ENCODE measurements at places on chromosomes 12 and 14.

GRCh38 chr12:24948757-24949722 lies at the start of gene BCAT1:
TSS of gene BCAT1 (minus strand) at chr12:24949101. CDS start at chr12:24948932, 169 bp downstream.
- peak; percentile 46 for DNase-seq

DNA sequence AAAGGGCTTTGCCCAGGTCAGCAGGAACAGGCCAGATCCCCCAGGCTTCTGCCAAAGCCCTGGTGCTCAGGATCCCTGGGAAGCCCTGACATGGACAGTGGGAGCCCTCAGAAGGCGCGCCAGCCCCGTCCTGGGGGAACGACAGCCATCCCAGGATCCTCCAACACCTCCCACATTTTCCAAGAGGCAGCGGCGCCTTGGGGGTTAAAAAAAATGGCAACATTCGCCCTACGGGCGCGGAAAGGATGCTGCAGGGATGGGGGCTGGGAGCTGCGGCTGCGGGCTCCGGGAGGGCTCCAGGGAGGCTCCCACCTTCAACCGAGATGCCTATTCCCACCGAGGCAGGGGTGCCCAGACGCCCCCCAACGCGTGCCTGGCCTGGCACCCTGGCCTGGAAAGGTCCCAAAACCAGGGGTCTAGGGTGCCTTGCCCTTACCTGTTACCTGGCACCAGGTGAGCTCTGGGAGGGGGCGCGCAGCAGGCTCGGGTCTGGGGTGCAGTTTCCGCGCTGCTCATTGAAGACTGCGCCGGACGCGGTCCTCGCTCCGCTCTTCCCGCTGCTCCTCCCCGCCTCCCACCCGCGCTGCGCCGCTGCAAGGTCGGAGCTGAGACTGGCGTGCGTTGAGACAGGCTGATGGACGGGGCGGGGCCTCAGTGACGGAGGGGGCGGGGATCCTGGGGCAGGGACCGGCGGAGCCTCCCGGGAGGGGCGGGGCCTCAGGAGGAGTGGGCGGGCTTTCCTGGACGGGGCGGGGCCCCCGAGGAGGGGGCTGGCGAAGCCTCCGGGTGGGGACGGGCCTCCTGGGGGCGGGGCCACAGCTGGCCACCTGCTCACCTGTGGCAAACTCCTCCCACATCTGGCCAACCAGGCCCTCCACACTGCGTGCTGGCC lies at the start of gene ABCB9:
Gene ABCB9 (minus strand): TSS at position 613 of the 892 bp plus-strand sequence. CDS start 6,228 bp downstream, outside the sequence.
- DNase-seq: peak; percentile 91

DNA sequence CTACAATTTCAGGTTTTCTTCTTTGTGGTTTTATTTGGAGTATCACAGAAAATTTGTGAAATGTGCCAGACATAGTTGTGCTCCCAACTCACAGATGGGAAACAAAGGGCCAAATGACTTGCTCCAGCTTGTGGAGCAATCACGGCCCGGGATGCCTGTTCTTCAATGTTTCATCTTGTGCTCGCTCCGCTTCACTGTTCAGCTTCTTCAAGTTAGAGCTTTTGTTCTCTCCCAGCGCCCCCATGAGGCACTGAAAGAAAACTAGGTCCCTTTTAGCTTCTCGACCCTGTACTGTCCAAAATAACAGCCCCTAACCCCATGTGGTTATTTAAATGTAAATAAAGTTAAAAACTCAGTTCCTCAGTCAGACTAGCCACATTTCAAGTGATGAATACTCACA lies 187.9 kb upstream of the STXBP6 start:
- no peak for DNase-seq

DNA sequence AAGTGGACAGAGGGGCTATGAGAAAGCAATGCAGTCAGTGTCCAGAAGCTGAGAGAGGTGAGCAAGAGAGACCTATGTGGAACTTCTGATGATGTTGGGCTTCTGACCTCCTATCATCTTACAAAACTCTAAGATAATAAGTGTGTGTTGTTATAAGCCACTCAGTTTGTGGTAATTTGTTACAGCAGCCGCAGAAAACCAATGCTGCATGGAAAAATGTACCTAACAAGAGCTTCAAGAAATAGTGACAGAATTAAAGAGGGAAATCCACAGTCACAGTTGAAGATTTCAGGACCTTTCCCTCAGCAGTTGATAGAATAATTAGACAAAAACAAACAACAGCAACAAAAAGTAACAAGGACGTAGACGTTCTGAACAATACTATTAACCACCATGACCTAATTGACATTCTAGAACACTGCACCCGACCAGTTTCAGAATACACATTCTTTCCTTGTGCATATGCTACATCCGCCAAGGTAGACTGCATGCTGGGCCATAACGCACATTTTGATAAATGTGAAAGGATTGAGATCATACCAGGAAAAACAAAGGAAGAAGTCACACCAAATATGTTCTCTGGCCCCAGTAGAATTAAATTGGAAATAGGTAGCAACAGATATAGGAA lies 1.8 kb upstream of the EVL start:
- no peak for DNase-seq

- no peak for DNase-seq
Observed at GRCh38 chr12:92504594-92504981, 198.2 kb upstream of the PLEKHG7 start.

- no peak for DNase-seq
Observed at GRCh38 chr12:64916411-64917261, 92.2 kb downstream of the TBC1D30 start.

DNA sequence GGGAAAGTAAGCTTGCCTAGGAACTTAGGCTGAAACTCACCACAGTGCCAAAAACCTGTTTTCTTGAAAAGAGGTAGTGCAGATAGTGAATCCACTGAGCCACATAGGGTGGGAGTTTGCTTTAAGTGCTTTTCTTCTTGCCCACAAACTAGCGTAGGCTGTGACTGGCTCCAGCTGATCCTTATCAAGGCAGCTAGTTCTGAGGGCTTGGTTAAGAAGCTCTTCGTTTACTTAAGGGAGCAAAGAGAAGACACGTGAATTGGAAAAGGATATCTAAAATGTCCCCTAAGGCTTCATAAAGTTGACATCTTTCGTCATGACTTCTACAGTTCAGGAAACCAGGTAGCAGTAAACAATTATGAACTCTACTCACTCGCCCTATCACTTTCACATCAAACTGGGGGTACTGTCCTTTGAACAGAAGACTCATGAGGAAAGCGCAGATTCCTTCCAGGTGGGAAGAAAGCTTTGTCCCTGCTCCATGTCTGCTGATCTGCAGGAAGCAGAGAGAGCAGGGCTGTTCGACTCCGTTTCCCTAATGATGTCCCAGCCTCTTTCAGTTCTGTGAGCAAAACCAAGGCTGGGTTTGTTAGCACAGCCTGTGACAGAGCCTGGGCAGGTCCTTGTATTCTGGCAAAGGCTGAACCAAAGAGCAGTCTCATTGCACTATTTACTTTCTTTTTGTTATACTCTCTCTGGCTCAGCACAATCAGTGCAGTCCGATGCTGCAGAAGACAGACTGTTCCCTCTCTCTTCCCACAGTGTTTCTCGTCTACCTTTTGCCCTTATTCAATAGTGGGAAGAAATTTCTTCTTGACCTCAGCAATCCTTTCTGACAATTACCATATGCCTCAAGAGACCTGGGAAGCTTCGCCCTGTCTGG lies 93.5 kb upstream of the ETV6 start:
- no peak for DNase-seq

Data from activated T-cell treated with anti-CD3 and anti-CD28 coated beads for 48 hours (primary cell).